ENCODE measurements at places on chromosomes 11 and 22.
A peak's percentile ranks its signal among the peaks of the same experiment; 100 is the strongest.

DNA sequence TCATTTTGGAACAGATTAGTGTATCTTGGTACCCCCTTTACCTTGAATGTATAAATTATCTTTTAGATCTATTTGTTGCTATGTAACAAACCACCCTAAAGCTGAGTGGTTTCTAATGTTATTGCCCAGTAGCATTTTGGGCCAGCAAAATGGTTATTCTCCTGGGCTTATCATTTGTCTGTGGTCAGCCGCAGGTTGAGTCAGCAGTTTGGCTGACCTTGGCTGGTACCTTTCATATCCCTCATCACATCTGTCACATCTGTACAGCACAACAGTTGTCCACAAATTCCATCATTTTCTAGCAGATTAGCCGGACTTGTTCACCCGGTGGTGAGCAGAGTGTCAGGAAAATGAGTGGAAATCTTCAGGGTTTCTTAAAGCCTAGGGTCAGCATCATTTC lies 588.5 kb upstream of the ARHGAP42 start:
- DNase-seq, result no peak

DNA sequence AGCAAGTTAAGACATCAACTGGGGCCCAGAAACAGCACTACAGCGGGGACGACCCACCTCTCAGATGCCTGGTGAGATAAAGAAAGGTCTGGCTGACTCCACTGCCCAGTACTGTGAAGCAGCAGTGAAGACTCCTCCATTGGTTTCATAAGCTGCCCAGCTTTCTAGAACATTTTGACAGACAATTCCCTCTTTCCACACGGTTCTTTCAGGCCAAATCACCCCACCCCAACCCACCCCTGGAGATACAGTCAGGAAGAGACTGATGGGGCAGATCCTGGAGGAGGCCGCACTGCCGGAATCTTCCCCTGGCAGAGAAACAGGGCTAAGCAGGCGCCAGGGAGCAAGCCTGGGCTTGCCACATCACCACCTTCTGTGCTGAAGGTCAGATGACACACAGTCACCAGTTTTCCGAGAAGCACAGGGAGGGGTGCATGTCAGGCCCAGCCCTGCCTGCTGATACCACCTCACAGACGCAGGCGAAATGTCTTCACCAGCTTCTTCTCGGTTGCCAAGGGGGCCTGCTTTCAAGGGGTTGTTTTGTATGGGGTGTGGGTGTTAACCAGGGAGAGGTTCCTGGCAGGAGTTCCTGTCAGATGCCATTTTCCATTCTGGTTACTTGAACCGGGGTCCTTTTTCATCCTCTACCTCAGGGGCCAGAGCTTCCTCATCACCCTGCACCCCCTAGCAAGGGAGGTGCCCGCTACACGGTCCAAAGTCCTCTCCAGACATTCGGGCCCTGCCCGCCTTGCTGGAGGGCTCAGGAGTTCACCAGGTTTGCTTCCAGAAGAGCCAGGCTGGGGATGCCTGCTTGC lies 1.4 kb upstream of the NEAT1 start:
- DNase-seq, result peak; percentile 97

GRCh38 chr22:29071261-29072045 lies 1.4 kb upstream of the KREMEN1 start:
- no peak for DNase-seq

DNA sequence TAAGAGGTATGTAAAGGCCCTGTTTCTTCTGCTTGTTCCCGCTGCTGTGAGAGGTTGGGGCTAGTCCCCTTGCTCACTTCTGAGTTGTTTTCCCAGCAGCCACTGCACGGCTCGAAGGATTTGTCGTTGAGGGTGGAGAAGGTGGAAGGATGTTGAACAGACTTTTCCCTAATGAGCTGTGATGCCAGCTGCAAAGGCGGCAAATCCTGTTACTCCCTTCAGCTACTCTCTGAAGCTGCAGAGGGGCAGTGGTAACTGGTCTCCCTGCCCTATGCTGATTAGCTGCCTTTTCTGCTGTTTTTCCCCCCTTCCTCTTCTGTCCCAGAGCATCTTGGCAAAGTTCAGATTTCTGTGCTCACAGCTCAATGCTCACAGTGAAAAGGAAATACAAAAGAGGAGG lies 90.4 kb upstream of the SLC25A18 start:
- DNase-seq, result no peak

GRCh38 chr22:36144886-36145541 lies 15.5 kb downstream of the APOL3 start:
- DNase-seq, result no peak

DNA sequence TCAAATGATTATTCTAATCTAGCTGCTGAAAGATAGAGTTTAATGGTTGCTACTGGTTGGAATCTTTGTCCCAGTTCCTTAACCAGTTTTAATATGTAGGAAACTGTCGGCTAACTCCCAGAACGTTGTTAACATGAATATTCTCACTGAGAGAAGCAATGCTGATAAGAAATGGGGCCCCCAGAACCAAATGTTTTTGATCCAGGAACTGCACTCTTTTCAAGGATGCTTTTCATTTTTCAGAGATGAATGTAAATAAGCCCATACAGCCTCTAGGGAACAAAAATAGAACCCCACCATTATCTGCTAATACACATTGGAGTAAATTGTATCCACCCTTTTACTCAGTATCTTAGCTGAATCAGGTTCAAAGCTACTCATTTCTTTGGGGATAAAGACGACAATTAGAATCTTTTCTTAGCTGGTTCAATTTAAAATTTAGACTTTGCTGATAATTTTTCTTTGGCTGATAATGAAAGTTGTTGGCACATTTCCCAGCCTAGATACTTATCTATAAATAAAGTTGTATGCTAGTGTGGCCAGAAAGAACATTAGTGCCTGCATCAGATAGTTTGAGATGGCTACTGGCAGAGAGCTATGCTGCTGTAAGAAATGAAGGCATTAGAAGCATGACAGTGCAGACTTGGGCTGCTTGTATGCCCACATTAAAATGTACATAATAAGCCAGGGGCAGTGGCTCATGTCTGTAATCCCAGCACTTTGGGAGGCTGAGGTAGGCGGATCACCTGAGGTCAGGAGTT lies 323.3 kb upstream of the PDGFD start:
- DNase-seq, result no peak

- DNase-seq, result no peak
Observed at GRCh38 chr11:134531327-134532130, 119.5 kb upstream of the B3GAT1 start.
